ENCODE measurements at places on chromosomes 3 and 15. TPM values are rescaled to one million over a fixed set of nuclear protein-coding genes. Genes with fewer than 3 reads are reported as not detected.

The NRROS gene
- total RNA-seq, result 0.13 TPM

DNA sequence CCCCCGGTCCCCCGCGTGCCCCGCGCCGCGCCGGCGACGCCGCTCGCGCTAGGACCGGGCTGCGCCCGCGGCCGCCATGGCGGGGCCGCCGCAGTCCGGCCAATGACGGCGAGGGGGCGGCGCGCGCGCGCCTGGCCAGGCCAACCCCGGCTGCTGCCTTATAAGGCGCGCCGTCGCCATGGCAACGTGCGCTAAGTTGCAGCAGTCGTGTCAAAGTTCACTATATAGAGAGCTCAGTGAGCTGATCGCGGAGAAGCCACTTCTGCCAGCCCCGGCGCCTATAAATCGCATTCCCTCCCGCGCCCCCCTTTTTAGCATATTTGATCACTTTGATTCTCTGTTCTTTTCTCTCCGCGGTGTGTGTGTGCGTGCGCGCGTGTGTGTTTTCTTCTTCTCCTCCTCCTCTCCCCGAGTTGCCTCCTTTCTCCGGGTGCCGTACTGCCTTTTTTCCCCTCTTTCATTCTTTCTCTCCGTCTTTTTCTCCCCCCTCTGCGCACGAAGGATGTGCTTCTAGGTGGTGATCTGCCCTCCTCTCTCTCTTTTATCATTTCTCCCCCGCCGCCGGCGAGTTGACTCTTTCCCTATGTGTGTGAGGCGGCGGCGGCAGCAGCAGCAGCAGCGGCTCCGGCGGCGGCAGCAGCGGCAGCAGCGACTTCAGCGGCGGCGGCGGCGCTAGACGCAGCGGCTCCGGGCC is at the start of gene NR2F2:
Gene NR2F2, plus strand, starts transcription at position 251 of the 694 bp plus-strand sequence. CDS start 1,406 bp downstream, outside the sequence.
- peak; percentile 99 for DNase-seq

GRCh38 chr3:133890037-133890436 is 5.6 kb downstream of the RAB6B start:
- no peak for DNase-seq

GRCh38 chr3:30810625-30811024 is 83.8 kb downstream of the GADL1 start:
- DNase-seq, result no peak

DNA sequence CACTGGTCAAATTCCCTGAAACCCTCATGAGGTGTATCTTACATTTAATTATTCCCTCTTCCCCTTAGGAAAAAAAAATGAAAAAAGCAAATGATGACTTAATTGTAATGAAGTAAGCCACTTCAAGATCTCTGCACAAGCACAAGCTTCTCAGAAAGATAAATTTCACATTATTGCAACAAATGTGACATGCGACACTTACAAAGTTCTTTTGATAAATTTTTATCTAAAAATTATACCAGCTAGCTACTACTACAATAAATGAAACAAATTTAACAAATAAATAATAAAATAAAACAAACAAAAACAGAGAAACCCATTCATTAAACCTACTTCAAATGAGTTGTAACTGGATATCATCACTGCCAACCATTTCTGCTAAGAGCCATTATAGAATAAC is 10.0 kb upstream of the TM2D3 start:
- no peak for DNase-seq

Measured in osteocyte (in vitro differentiated cells).